ENCODE measurements at places on chromosomes 12 and 14.

DNA sequence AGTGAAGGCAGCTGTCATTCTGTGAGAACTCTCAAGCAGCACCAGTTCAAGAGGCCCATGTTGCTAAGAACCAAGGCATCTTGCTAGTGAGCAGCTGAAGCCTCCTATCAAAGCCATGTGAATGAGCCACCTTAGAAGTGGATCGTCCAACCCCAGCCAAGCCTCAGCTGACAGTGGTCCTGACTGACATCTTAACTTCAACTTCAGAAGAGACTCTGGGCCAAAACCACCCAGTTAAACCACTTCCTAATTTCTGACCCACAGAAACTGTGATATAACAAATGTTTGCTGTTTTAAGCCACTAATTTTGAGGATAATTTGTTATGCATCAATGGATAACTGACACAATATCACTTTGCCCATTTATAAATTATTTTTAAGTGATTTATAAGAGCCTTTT lies 256.0 kb downstream of the RPAP3 start:
- DNase-seq, result no peak

- no peak for DNase-seq
These were observed 49.7 kb downstream of the CKB start for GRCh38 chr14:103472939-103473338.

DNA sequence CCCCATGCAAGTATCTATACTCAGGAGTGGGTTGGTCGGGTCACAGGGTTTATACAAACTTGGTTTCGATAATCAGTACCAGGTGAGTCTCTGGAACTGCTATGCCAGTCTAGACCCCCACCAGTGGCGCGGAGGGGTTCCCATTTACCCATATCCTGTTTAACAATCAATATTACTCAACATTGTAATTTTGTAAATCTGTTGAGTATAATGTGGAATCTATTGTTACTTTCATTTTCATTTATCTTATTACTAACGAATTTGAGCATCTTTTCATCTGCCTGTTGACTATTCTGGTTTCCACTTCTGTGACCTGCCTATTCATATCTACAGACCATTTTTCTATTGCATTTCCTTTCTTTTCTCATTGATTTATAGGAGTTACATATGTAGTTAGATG lies 275.2 kb upstream of the CRY1 start:
- no peak for DNase-seq

DNA sequence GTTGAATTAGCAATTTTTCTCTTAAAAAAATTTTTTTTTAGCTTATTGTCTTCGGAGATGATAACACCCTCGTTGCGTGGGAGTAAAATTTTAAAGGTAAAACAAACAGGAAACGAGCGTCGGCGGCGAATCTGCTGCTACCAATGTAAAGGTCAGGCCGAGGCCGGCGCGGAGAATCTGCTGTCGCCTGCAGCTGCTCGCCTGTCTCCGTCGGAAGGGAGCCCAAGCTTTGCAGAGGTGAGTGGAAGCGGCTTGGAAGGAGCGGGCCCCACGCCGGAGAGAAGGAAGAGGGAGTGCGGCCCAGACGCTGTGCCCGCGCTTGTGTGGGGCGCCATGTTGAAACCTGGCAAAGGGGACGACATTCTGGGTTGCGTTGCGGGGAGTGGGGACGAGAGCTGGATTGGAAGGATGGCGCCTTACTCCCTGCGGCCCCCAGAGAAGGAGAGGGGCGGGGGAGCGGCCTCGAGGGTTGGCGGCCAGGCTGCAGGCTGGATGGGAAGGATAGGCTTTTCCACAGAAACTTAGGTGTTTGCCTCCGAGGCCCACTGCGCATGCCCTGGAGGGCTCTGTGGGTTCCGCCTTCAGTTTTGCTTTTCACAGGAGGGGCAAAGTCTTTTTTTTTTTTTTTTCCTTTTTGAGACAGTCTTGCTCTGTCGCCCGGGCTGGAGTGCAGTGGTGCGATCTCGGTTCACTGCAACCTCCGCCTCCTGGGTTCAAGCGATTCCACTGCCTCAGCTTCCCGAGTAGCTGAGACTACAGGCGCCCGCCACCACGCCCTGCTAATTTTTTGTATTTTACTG lies at the start of gene SNRNP35:
TSS of gene SNRNP35 (plus strand) at position 160 of the 800 bp plus-strand sequence. CDS start 7,402 bp downstream, outside the sequence.
- peak; percentile 69 for DNase-seq

DNA sequence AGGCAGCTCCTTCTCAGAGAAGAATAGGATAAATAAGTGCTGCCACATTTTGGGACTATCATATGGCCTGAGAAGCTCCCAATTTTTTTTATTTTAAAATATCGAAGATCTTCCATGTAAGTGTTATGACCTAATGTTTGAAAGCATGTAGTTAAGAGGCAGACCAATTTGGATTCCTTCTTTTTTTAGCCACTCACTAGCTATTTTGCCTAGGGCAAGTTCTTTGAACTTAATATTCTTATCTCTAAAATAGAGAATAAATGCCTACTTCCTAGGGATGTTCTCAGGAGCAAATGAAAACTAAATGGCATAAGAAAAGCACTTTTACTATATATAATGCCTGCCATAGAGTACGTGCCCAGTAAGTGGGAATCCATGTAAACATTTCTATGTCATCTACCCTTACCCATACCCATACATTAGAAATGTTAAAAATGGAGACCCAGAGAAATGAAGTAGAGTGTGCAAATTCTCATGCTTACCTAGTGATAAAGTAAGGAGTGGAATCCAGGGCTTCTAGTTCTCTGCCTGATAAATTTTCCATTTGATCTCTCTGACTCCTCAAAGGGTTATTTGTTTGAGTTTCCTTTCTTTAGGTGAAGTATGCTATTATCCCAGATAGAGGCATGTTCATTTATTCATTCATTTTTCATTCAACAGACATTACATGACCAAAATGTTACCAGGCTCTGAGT lies 148.3 kb downstream of the TGFB3 start:
- no peak for DNase-seq

GRCh38 chr14:49992448-49992847 lies 99.6 kb downstream of the ARF6 start:
- no peak for DNase-seq

GRCh38 chr12:75960086-75960910 lies 71.3 kb downstream of the PHLDA1 start:
- DNase-seq, result no peak

DNA sequence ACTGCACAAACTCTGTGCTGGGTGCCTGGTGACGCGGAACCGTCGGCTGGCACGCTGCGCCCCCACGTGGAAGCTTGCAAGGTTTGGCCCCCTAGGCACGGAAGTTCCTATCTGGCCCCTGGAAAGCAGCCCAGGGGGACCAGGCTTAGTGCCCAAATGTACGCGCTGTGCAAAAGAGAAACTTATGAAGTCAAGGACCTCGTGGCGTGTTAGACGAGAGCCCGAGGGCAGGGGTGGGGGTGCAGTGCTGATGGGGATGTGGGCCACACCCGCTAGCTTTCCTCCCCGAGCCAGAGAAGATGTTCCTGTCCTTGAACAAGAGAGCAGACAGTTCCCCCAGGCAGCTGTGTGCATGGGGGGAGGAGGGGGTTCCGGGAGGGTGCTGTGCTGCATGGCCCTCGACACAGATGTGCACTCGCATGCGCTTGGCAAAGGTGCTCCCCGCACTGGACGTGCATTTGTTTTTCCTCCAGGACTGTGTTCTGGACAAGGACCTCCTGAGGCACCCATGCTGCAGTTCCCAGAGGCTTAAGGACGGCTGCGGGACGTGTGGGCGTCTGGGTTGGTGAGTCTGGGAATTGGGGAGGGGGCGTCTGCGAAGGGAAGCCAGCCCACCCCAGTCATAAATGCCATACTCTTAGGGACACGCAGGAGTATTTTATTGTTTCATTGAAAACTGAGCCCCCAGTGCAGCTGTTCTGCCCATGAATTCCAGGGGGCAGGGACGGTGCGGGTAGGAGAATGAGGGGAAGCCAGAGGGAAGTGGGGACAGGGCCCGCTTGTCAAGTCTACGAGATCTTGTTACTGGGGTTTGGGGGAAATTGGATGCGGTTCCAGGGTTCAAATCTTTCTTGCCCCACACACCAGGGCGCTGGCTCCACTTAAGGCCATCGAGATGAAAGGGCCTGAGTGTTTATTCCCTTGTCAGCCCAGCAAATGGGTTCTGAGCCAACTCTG lies 80.0 kb downstream of the NTF3 start:
- DNase-seq, result no peak

DNA sequence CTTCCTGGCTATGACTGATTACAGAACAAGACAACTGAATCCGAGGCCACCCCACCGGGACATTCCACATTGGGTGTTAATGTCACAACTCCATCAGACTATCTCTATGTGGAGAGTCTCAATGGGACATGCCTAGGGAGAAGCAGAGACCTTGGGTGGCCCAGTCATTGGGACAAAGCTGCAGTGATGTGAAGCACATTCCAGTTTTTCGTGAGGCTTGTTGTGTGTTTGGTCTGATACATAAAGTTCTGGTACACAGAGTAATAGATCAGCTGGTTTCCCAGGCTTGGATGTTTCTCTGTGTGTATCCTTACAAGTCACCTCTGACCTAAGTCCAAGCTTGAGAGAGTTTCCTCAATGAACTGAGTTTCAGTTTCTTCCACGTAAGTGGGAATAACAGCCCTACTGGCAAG lies 42.3 kb downstream of the CPM start:
- DNase-seq, result no peak

- DNase-seq, result peak; percentile 46
These were observed 1.7 kb downstream of the ANGEL1 start for GRCh38 chr14:76810953-76811400.

DNA sequence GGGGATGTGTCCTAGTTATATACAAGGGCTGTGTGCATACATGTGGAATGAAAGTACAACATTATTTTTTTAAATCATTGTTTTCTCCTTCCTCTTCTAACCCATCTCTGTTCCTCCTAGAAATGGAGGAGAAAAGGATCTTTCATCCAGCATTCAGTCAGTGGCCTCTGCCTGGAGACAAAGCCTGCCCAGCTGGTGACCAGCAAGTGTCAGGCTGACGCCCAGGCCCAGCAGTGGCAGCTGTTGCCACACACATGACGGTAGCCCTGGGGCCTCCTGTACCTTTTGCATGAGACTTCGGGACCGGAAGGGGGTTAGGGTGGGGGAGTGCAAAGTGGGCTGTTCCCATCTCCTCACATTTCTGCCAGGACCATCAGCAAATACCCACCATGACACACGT lies 46.2 kb downstream of the ERH start:
- DNase-seq, result no peak

GRCh38 chr14:68508581-68508980 lies 284.3 kb downstream of the ZFP36L1 start:
- DNase-seq, result no peak

GRCh38 chr14:100321473-100322137 lies 1.5 kb upstream of the SLC25A47 start:
- no peak for DNase-seq

DNA sequence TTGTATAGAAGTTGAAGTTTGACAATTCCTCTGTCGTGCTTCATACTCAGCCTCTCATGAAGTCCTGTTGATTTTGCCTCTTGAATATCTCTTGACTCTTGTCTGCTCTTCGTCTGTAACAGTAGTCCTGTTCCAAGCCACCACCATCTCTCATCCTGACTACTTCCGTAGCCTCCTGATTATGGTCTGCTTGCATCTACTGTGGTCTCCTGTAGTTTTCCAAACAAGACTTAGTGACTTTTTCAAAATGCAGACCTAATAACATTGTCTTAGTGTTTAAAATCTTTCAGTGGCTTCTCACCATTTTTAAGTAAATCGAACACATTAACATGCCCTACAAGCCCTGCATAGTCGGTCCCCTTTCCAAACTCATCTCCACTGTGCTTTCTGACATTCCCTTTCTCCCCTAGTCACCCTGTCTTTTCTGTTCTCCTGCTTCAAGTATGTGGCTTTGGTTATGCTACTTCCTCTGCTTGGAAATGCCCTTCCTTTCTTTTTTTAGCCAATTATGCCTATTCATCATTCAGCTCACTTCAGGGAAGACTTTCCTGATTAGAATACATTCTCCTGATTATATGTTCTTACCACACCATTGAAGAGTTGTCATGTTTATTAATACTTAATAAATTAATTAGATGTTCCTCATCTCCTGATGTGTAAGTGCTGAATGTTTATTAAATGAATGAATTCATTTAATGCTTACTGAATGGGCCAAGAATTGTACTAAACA lies 2.0 kb downstream of the SCYL2 start:
- no peak for DNase-seq

GRCh38 chr12:79067977-79068376 lies 203.4 kb downstream of the SYT1 start:
- DNase-seq, result no peak

GRCh38 chr14:77641534-77642341 lies 25.3 kb upstream of the SPTLC2 start:
- peak; percentile 47 for DNase-seq

- no peak for DNase-seq
These were observed 821.8 kb downstream of the GALC start for GRCh38 chr14:87171141-87171540.

DNA sequence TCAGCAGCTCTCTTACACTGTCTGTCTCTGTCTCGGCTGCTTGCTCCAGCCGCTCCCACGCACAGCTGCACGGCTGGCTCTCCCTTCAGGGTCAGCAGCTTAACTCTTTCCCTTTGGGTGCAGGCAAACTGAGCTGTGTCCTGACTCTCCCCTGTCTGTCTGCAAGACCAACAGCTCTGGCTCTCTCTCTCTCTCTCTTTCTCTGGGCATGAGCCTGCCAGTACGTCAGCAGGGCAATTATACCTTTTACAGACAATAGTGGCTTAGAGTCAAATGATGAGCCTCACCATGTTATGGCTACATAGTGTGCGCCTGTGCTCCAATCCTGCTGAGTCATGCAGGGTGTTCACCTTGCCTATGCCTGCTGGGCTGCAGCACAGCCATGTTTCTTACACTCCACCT lies 120.5 kb upstream of the DDHD1 start:
- no peak for DNase-seq

DNA sequence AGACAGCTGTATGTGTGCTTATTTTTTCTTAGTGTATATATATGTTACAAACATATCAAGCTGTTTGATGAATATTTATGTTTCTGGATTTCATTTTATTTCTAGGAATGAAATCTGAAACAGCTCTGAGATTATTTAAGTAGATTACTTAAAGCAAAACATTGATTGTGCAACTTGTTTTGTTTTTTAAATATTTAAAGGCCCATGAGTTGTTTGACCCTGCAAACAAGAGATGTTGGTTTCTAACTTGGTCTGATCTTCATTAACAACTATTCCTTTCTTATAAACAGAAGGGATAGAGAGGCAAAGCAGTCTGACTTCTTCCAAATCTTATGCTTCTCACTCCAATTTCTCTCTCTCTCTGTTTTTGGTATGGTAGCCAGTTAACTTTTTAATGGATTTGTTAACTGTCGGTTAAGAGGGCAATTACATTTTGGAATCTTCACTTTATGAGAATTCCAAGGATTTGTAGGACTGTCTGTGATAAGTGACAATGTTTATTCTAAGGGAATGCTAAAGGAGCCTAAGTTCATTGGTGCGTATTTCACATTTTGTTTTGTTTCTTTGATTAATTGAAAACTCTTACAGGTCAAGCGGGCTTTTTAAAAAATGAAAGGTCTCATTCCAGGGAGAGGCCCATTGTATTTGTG lies 102.6 kb upstream of the HMGA2 start:
- no peak for DNase-seq

- DNase-seq, result no peak
These were observed 90.8 kb downstream of the STAB2 start for GRCh38 chr12:103677905-103678304.

GRCh38 chr12:68198507-68199086 lies 27.0 kb downstream of the IL26 start:
- no peak for DNase-seq

- DNase-seq, result no peak
These were observed 1.3 kb downstream of the ESYT1 start for GRCh38 chr12:56129206-56129941.
